Cortex of kidney (tissue), 1 donor: ENCODE measurements at places on chromosomes 13 and 19.

DNA sequence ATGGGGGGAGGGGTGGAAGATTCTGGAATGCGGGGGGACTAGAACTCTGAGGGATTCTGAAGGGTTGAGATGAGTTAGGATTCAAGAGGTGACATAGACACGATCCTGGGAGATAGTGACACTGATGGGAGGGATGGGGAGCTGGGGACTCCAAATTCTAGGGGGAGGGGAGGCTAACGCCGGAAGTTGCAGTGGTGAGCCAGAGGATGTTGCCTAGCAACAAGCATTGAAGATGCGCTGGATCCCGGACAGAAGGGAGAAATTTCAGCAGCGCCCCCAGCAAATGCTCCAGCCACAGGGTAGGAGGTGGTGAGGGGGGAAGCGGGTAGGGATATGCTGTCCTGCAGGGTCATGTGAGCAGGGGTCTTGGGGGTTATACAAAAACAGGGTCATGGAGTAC is 6.9 kb upstream of the LTBP4 start:
- DNase-seq: no peak

DNA sequence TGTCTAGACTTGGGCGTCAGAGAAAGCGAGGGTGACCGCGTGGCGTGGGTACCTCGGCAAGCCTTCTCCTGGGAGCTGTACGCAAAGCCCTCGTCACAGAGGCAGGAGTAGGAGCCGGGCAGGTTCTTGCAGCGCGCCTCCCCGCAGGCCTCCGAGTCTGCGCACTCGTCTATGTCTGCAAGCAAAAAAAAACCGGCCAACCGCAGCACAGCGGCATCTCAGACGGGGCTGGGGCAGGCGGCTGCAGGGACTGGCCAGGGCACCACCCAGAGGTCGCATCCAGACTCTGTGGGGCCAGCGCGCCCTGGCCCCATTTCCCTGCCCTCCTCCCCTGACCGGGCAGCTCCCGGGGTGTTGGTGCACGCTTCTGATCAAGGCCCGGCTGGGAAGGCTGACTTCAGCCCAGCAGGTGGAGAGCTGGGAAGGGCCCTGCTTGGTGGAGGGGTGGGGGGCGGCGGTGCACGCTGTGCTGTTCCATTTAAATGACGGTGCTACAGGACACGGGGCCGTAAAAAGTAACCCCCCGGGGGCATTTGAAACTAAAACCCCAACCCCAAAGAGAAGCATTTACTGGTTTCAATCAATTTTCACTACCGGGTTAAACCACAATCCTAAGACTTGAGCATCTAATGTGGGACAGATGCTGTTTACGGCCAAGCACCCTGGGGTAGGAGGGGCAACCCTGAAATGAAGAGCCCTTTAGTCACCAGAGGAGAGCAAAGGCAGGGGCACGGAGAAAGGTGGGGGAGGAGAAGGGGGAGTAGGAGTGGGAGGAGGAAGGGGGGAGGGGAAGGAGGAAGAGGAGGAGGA is 28.2 kb downstream of the GAS6 start:
- no peak for DNase-seq

DNA sequence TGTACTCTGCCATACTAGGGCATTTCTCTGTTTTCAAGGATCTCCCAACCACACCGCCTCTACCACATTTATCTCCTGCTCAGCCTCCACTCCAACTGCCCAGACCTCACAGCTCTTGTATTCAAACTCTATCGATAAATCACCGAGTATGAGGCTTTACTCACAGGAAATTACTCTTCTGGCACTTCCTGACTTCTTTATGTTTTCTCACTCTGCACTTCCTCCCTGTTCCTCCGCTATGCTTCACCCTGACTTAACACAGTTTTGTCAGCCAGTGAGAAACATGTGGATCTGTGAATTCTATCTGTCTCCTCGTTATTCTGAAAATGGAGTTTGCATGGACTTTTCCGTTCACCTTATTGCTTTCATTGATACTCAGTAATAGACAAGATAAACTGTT is 2.6 kb upstream of the CARD8 start:
- DNase-seq: no peak

GRCh38 chr19:14517840-14518505 is at the start of gene DNAJB1:
TSS of gene DNAJB1 (minus strand) at chr19:14518397. CDS start at chr19:14518349, 48 bp downstream.
- DNase-seq: no peak

GRCh38 chr13:41909506-41909905 is 51.4 kb downstream of the VWA8 start:
- no peak for DNase-seq

- no peak for DNase-seq
Measured at GRCh38 chr13:45892513-45892912, 41.0 kb upstream of the SIAH3 start.

GRCh38 chr19:54029301-54029700 is 34.4 kb downstream of the VSTM1 start:
- DNase-seq: no peak

DNA sequence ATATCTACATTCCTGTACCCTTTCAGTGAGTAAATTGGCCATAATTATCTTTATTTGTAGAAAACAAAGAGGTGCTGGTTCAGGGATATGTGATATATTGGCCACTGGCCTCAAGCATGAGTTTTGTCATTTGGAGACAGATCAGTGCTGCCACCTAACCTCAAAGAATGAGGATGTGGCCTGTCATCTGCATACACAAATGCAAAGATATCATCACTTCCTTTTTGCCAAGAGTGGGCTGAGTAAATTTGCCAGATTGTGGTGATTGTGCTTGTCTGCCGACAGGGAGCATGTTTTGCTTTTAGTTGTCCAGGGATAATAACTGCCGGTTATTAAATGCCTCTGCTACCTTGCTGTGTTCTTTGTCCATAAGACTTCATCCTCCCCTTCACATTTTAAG is 44.2 kb downstream of the WASF3 start:
- DNase-seq: no peak

- no peak for DNase-seq
Measured at GRCh38 chr19:49440439-49441209, 703 bp downstream of the SLC17A7 start.

DNA sequence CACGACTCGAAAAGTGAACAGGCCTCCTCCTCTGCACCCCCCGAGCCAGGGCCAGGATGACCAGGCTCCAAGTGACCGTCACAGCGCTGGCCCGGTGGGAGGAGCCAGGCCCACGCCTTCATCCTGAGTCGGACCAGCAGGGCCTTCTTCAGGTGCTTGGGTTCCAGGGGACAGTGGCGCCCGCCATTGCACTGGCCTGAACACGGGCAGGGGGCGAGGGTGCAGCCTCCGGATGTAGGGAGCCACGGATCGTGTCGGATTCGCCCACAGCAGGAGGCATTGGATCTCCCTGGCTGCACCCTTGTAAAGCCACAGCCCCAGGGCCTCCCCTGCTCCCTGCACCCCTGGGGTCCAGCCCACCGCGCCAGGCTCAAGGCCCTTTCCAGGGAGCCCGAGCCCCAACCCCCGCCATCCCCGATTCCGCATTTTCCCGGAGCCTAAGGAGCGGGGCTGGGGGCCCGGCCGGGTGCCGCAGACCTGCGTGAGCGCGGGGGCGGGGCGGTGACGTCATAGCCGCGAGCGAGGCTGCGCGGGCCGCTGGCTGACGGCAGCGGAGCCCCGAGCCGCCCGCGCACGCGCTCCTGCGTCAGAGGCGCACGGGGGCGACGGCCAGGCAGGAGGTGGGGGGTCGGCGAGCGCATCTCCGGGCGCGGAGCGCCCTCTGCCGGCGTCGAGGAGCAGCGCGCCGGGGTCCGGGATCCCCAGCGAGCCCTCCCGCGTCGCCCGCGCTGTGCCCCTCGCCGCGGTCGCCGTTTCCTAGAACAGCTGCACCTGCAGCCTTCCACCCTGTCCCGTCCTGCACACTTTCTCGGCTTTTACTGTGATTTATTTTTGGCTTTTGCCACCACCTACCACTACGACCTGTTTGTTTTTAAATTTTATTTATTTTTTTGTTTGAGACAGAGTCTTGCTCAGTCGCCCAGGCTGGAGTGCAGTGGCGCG is 1.5 kb upstream of the ATP5F1D start:
- DNase-seq: no peak

- DNase-seq: no peak
Measured at GRCh38 chr19:14795078-14795721, 16.8 kb upstream of the ADGRE2 start.

- DNase-seq: no peak
Measured at GRCh38 chr19:32309711-32310390, 35.6 kb upstream of the ZNF507 start.

DNA sequence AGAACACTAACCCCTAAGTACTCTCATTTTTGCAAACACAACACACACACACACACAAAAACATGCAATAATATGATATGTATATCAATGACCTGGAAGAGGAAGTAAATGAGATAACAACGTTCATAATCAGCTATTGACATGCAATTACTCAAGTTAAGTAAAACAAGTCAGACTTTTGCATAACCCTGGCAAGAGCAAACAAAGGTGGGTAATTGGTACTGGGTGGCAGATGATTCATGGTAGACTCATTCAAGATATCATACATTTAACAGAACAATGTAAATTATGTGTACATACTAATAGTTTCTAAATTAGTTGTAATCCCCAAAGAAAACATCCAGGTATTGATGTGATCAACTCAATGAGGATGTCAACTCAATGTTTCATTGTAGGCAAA is 508.8 kb downstream of the DACH1 start:
- no peak for DNase-seq

- DNase-seq: no peak
Measured at GRCh38 chr19:41386442-41386841, 10.1 kb downstream of the TMEM91 start.

GRCh38 chr13:41914552-41914951 is 46.4 kb downstream of the VWA8 start:
- DNase-seq: no peak

DNA sequence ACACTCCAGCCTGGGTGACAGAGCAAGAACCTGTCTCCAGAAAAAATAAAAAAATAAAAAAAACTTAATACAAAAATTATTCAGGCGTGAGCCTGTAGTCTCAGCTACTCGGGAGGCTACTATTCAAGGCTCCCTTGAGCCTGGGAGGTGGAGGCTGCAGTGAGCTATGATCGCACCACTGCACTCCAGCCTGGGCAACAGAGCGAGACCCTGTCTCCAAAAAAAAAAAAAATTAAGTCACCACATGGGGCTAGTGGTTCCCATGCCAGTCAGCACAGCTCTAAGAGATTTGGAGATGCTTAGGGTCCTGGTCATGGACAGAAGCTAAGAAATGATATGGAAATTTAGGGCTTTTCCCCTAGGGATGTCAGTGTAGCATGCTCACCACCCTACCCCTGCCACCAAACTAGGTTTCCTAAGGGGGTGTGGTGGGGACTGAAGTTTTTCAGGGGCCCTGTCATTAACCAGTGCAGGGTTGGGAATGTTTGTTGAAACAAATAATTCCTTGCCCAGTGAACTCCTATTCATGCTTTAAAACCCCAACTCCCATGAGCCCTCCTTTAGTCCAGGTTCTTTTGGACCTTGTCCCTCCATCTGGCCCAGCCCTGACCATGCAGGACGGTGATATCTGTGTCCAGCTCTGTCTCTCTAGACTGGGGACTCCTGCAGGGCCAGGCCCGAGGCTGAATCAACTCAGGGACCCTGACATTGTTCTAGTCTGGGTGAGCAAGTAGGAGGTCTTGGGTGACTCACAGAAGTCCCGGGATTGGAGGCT is 1.8 kb downstream of the FCHO1 start:
- no peak for DNase-seq

DNA sequence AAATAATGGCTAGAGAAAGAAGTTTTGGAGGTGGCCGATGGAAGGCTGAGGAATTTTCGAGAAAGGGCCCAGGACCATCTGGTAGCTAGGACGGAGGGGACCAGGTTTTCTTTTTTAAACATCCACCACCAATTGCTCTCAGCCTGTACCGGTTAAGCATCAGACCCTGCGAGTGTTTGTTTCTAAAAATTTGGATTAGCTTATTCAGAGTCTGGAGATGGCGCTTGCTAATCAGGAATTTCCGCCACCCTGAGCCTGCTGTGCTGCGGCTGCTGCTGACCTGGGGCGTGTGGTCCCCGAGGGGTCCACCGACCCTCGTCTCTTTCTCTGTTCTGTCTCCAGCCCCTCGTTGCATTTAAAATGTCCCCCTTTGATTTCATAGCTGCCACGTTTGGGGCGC is 2.0 kb downstream of the UHRF1 start:
- no peak for DNase-seq

- no peak for DNase-seq
Measured at GRCh38 chr13:100244431-100244830, 155.5 kb downstream of the PCCA start.

DNA sequence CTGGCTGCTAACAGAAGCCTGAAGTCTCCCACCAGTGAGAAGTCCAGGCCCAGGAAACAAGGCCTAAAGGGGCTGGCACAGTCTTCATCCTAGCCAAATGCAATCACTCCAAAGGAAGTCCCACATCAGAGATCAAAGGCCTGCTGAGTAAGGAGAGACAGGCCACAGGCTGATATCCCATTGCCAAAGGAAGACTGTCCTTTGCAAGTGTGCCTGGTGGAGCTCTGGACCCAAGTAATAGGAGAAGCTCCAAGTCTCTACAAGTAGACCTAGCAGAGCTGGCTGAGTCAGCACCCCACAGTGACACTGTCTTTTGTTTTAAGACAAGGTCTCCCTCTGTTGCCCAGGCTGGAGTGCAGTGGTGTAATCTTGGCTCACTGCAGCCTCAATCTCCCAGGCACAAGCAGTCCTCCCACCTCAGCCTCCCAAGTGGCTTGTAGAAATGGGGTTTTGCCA is 4.5 kb downstream of the DBP start:
- no peak for DNase-seq

GRCh38 chr19:37413313-37414084 is 42.6 kb downstream of the ZNF527 start:
- DNase-seq: no peak

DNA sequence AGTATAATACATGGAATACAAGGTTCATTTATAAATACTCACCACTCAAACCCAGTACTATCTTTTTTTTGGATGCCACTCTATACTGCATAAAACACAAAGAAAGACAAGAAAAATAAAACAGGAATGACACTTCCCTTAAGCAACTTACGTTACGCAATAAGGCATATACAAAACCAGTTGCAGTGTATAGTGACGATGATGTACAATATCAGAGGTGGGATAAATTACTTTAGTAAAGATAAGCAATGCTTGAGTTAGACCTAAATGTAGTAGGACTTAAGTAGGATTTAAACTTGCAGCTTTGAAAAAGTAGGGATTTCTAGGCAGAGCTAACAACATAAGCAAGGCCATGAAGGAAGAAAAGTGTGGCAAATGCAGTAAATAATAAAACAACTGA is 374.9 kb downstream of the SPRY2 start:
- no peak for DNase-seq
